ENCODE measurements at places on chromosomes 1 and 21.

DNA sequence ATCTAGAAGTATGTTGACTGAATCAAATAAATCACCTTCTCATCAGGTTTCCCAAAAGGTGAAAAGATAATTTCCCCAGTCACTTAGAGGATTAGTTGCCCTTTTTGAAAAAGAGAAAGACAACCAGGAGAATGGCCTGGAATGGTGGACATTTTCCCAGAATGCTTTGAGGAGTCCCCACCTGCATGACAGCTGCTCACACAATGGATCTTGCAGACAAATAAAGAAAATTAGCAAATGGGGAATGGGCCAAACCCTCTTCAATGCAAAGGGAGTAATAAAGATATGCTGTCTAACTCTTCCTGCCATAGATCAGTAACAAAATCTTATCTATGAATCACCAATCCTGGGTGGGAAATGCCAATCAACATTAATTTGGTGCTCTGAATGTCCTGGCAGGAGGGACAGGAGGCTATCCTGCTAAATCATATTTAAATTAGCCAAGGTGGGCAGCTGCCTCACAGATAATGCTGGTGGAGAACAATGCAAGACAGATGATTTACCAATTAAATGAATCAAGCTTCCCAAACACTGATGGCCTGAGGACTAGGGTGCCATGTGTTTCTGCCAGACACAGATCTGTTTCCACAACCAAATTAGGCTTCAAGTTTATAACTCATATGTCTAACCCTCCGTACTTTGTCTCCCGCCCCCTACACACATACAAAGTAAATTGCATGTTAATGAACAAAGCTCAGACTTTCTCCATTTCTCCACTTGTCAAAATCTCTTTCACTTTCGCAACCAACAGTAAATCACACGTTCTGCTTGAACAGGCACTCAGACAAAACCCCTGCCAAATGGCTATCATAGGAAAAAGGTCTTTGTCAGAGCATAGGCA is 488.0 kb upstream of the PLXNA2 start:
- DNase-seq: no peak

- DNase-seq: no peak
These were observed 11.7 kb downstream of the AVPR1B start for GRCh38 chr1:206105464-206105995.

- DNase-seq: no peak
These were observed 19.4 kb downstream of the ABCG1 start for GRCh38 chr21:42238185-42238934.

- DNase-seq: no peak
These were observed 197.6 kb upstream of the TMEM51 start for GRCh38 chr1:14955976-14956375.

DNA sequence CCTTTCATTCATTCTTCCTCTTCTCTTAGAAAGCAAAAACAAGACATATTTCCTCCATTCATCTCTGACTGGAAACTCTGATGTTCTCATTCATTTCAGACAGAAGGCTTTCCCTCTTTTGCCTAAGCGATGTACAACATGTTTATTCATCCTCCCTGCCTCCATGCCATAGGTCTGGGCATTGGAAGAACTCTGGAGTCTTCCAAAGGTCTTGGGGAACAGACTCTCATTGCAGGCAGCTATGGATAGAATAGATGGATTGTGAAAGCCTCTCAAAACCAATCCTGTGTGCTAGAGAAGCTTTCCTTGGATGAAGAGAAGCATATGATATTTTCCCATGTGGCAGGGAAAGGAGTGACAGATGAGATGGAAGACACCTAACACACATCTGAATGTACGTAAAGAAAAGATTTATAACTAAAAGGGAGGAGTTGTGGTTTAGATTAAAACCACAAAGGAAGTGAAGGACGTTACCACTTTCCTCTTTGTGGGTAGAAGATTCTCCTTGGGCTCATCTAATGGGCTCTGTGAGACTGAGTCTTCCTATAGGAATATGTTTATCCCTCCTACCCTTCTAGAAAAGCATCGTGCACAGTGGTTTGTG is 38.7 kb downstream of the BCL9 start:
- no peak for DNase-seq

DNA sequence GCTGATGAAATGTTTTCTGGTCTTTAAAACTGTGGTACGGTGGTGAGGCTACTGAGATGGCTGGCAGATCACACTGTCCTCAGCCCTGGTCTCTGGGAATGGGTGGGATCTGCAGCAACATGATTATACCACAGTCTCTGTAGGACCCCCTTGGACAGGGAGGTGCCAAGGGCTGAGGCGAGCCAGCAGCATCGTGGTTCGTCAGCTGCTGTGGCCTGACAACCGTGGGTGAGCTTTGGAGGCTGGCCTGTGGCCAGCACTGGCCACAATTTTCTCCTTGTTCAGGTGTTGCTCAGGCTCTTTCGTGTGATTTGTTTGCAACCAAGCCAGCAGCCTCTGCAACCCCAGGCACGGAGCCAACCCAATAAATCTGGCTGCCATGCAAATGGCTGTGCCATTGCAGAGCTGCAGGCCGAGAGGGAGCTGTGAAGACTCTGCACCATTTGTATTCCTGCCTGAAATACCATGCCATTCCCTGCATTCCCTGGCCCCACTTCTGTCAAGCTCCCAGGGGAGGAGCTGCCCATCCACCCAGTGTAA is 70.9 kb downstream of the PCP4 start:
- no peak for DNase-seq

GRCh38 chr1:161307230-161307768 is 2.5 kb downstream of the MPZ start:
- DNase-seq: no peak

DNA sequence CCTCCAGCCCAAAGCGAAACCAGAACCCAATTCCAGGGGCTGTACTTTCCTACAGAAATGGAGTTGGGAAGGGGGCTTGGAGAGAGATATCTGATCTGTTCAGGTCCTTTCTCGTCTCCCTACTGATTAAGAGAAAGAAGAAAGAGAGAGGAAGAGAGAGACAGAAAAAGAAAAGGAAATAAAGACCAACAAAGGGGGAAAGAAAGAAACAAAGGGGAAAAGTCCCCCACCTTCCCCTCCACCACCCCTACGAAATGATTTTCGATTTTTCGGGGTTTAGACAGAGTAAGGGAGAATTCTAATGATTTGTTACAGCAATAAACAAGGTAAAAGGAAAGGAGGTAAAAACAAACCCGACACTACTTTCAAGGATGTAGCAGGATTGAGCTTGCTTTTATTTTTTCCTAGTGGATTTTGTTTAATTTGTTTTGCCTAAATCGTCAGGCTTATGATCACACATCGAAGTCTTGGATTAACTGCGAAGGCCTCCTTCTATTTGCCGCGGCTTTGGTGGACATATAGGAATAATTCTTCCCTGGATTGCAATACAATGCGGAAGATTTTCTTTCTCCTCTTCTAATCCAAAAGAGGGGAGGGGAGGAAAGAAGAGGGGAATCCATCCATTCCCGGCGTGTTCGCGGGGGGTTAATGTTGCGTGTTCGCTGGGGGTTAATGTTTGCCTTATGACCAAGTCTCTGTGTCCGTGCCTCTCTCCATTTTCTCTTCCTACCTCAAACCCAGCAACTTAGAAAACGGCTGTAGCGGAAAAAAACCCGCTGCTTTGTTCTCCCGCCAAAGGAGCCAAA is 1.9 kb downstream of the TAL1 start:
- no peak for DNase-seq

GRCh38 chr1:199866210-199866617 is 161.3 kb upstream of the NR5A2 start:
- DNase-seq: no peak
